Stimulated activated CD4-positive, alpha-beta T cell treated with anti-CD3 and anti-CD28 coated beads, Interleukin-4, amount 100 ng/mL, for 4 hours (primary cell): ENCODE measurements at places on chromosomes 6 and 20.

GRCh38 chr20:32891926-32892660, 33.4 kb downstream of the EFCAB8 start:
- DNase-seq: no peak

- DNase-seq: no peak
These were observed 1.8 kb downstream of the TIAM2 start for GRCh38 chr6:154996841-154997311.

- no peak for DNase-seq
These were observed 53.7 kb downstream of the KLHL31 start for GRCh38 chr6:53611889-53612288.

GRCh38 chr20:62696434-62696957, 12.1 kb upstream of the NTSR1 start:
- no peak for DNase-seq

GRCh38 chr20:4483961-4484360, 237.7 kb upstream of the PRND start:
- no peak for DNase-seq

DNA sequence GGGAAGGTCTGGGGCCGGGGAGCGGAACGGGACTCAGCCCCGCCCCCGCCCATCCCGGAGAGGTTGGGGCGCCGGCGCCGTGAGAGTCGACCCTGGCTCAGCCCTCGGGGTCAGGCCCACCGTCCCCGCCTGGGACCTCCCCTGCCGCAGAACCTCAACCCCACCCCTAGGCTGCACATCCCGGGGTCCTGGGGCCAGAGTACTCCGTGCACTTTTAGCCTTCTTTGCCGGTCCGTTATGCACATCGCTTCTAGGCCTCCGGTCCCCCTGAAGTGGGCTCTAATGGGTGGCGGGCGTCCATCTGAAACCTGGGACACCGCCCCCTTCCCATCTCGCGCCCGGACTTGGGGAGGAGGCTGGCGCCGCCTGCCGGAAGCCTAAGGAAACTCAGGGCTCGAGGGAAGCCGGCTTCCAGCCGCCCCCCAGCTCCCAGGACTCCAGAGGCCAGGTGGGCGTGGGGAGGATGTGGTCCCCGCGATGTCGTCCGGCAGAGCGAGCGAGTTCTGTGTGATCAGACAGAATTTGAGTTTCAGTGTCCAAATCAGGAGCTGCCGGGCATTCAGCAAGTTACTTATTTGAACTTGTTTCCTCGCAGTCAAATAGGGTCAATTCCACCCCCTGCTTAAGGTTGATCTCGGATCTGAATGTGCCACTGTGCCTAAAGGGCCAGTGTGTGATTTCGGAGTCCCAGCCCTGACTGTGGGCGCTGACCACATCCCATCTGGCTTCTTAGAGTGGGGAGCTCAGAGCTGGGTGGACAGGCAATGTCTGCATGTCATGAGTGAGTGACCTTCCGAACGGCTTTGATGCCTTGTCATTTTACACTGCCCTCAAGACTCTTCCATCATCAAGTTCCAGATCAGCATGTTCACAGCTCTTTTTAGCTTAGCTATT, 47.6 kb downstream of the CPXM1 start:
- DNase-seq: no peak

DNA sequence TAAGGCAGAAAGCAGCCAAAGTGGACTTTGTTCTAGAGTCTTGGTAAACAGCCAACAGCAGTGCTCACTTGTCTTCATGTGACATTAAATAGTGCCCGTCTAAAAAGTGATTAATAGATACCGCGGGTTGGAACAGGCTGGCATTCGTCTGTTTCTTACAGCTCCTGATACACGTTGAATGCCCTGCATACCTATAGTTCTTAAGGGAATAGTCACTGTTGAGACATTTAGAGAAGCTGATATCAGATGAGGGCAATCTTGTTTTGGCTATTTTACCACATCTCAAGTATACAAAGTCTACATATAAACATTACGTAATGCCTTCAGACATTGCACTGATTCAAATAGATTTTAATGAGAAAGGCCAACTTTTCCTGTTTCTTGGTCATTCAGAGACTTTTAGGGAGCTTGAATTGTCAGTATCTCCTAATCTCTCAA, 374.9 kb upstream of the FLRT3 start:
- DNase-seq: no peak

- no peak for DNase-seq
These were observed 86.0 kb upstream of the BHLHE23 start for GRCh38 chr20:63092660-63093215.

GRCh38 chr6:33787346-33787953, 1.5 kb downstream of the LEMD2 start:
- no peak for DNase-seq

GRCh38 chr6:7426447-7427169, 37.0 kb downstream of the RIOK1 start:
- no peak for DNase-seq

- no peak for DNase-seq
These were observed 828 bp downstream of the ASCC3 start for GRCh38 chr6:100880149-100880852.

- DNase-seq: no peak
These were observed 6.3 kb downstream of the OR2A4 start for GRCh38 chr6:131694832-131695426.

GRCh38 chr20:35320396-35321126, 28.3 kb upstream of the FAM83C start:
- DNase-seq: no peak
